ENCODE measurements at places on chromosomes 1 and 21.

DNA sequence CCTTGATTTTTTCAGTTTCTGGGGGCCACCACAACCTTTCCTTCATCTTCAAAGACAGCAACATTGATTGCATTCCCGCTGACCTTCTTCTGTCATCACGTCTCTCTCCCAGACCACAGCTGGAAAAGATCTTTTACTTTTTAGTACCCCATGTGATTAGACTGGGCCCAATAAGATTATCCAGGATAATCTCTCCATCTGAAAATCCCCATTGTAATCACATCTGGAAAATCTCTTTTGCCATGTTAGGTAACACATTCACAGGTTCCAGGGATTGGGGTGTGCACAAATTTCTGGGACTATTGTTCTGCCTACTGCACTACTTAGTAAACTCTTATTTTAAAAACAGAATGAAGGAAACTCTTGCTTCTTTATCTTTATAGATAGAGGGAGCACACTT is 47.1 kb upstream of the INSL5 start:
- DNase-seq: no peak

GRCh38 chr1:19632211-19632610 is 11.9 kb upstream of the NBL1 start:
- DNase-seq: no peak

- no peak for DNase-seq
Observed at GRCh38 chr1:40618108-40618507, 47.4 kb downstream of the RIMS3 start.

DNA sequence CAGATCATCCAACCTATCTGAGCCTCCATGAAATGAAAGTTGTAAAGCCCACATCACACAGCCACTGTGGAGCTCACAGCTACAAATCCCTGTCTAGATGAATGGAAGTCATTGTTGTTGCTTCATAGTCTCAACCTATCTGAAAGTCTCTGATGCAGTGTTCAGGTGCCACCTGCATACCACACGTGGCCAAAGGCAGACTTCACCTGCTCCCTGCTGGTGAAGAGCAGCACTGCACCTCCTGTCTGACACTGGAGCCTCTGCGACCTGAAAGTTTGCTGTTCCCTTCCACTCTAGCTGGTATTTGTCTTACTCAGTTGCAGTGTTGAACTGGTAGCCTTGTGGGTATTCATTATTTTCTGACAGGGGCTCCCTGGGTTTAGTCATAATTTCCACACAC is 18.4 kb downstream of the LORICRIN start:
- DNase-seq: no peak

DNA sequence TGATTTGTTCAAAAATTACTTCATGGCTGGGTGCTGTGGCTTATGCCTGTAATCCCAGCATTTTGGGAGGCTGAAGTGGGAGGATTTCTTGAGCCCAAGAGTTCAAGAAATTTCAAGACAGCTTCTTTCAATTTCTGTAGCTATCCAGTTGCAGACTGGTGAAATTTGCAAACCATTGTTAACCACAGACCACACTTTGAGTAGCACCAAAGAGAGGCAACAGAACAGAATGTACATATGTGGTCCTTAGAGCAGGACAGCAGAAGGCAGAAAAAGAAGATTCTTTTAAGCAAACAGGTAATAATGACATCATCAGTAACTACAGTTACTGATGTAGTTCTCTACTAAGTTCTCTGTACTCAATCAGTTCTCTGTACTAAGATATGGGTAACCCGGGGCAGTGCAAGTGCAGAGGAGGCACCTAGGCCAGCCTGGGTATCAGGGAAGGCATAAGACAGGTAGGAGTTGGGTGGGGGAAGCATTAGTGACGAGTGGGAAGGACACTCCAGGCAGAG is 5.5 kb upstream of the KLF17 start:
- DNase-seq: no peak

DNA sequence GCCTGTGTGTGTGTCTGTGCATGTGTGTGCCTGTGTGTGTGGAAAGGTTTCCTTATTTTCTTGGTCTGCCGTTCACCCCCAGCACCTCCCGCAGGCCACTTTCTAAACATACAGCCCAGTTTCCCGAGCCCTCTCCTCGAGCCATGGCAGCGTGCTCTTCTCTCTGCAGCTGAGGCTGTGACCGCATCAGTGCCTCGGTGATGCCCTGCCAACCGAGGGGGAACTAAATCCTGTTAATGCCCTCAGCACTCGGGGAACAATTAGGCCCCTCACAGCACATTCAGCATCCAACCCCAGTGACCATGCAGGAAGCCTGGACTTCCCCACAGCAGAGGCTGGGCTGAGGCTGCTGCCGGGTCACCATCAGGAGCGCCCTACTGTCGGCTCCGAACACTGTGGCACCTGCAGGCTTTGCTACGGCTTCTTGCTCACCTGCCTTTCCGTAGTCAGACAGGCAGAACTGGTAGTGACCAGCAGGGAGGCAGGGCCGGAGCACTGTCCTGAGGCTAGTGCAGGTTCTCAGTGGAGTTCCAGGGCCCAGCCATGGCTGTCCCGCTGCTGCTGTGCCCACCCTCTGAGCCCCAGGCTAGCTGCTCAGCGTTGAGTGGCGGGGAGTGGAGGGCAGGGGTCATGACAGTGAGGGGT is 8.1 kb downstream of the GPR137B start:
- no peak for DNase-seq

DNA sequence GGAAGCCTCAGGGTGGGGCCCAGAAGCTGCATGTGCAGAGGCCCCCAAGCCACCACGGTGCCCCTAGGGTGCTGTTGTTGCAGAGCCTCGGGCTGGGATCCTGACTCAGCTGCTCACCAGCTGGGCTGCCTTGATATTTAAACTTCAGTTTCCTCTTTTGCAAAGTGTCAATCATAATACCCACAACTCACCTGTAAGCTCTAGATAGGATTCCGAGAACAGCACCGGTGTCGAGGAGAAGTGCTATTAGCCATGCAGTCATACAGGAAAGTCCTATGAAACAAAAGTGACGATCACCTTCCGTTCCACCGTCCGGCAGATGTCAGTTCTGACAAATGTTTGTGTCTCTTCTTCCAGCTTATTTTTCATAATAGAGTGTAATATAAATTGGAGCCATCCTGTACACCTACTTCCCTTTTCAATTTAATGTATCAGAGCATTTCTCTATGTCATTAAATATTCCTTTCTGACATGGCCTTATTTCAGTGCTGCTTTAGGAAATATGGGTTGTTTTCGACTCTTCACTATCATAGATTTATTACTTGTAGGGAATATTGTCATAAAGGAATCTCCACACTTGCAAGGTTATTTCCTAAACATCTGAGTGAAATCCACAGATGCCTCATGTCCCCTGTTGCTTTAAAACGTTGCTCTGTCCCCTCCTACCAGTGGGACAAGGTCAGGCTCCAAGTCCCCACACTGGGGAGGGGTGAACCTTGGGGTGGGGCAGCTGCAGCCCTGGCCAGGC is 100.8 kb downstream of the SIK1 start:
- no peak for DNase-seq

DNA sequence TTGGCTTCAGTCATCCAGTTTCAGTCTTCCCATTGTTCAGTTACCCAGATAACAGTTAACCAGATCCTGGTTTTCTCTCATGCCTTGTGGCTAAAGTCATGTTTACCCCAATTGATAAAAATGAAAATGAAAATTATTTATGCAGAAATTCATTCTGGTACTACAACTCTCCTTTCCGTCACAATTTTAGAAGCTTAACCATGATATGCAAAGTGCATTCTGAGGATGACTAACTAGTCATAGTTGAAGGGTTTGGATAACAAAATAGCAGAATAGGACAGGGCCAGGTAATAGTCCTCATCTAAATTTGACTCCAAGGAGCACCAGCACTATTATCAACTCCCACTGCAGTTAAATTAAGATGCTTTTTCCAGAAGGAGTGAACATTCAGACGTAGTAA is 94.7 kb downstream of the NTMT2 start:
- DNase-seq: no peak

GRCh38 chr1:160325252-160325651 is 17.8 kb downstream of the COPA start:
- no peak for DNase-seq

DNA sequence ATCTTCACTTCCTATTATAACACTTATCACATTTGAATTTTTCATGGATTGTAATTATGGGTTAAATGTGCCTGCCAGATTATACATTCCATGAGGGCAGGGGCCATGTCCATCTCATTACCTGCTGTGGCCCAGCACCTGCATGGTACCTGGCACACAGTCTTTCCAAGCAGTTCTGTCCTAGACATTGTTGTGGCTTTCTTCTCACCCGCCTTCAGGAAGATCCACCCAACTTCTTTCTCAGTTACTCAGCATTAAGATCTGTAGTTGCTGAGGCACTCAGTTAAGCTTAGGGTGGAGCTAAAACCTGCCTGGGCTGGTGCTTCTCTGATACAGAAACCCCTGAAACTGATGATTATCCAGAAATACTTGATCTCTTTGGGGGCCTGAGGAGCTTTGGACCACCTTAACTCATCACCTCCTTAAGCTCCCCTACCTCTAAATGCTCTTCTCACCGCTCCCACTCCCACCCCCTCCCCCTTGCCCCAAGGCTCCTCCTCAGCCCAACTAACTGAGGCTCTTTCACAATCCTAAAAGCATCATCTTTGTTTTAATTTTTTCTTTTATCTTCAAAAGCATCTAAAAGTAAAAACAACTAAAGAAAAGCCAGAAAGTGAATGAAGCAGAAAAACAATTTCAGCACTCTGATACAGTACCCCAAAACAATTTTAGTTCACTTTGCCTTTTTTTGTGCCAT is 190.6 kb downstream of the FGGY start:
- DNase-seq: no peak

DNA sequence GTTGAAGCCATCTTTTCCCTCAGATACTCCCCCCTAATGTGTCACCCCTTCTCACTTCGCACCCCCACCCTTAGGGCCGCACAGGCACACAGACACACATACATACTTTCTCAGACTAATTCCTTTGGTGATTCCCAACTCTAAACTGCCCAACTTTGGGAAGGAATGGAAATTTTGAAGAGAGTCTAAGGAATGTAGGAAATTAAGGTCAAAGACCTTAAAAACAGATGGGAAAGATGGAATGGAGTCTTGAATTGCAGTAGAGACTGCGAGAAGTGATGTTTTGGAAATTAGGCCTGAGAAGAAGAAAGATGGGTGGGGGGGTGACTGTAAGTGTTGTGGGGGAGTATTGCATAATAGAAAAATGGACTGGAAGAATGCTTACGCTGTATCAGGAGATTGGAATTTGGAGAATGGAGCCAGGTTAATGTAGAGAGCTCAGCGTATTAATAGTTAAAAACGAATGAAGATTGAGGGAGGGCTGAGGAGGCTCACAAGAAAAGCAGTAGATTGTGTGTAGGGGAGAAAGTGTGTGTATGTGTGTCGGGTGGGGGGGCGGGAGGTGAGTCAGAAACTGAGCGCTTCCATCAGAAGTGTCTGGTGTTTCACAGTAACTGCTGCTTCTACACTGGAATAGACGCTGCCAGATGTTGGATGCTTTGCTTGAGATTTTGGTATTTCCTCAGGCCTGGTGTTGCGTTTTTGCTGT is 1.7 kb downstream of the PIP5K1A start:
- DNase-seq: peak; percentile 33

DNA sequence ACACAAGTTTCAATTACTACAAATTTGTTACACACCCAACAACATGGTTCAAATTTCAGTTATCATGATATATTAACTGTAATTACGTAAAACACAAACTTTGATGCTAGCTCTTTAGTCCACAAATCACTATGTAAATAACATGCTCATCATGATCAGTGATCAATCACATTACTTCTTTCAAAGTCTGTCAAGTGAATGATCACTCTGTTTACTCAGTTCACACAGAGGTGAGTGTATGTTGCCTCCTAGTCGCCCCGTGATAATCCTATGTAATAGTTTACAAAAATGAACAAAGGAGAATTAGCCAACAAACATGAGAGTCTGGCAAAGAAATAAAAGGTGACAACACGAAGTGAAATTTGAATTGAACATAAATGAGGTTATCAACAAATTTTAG is 14.3 kb downstream of the EDEM3 start:
- no peak for DNase-seq

DNA sequence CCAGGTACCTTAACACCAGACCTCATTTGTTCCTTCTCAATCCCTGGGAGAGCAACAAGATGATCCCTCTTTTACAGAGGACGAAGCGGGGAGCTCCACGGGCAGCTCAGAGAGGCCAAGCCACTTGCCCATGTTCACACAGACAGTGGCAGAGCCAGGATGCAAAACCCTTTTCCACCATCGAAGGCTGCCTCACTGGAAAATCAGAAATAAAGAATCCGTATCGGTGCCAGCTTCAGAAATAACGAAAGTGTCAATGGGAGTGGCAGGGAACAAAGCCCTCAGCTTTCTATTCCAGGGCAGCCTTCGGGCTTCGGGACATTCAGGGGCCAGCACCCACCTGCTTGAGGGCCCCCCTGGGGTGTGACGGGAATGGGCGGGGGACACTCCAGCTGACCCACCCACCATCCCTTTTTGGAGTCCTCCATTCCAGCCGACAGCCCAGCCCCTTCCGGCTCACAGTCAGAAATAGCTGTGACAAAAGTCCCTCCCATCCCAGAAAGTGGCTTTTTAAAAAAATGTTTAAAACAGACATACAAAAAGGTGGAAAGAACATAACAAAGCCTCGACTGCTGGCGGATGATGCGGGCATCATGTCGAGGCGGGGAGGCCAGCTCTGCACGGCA is 6.0 kb downstream of the IFFO2 start:
- no peak for DNase-seq

DNA sequence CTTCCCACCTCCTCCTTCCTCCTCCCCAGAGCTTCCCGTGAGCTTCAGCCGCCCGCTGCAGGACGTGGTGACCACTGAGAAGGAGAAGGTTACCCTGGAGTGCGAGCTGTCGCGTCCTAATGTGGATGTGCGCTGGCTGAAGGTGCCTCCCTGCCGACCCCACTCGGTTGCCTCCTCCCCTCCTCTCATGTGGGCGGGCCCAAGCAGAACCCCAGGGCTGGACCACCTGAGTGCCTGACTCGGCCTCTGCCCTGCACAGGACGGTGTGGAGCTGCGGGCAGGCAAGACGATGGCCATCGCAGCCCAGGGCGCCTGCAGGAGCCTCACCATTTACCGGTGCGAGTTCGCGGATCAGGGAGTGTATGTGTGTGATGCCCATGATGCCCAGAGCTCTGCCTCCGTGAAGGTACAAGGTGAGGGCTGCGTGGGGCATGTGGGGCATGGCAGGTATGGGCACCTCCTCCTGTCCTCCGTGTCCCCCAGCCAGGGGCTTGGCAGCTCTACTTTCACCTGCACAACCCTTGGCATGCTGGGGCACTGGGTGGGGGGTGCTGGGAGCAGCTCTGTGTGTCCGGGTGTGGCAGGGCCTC is 69.2 kb downstream of the OBSCN start:
- no peak for DNase-seq

GRCh38 chr1:46153732-46154131 is 21.2 kb upstream of the TSPAN1 start:
- DNase-seq: no peak

- DNase-seq: no peak
Observed at GRCh38 chr1:40162753-40163441, 1.7 kb downstream of the RLF start.
